Stimulated activated CD8-positive, alpha-beta memory T cell treated with anti-CD3 and anti-CD28 coated beads, Interleukin-15, amount 100 ng/mL, for 24 hours (primary cell): ENCODE measurements at places on chromosomes 16 and 17.

GRCh38 chr17:31558748-31559583, 167.5 kb downstream of the RAB11FIP4 start:
- DNase-seq, result peak; percentile 27

DNA sequence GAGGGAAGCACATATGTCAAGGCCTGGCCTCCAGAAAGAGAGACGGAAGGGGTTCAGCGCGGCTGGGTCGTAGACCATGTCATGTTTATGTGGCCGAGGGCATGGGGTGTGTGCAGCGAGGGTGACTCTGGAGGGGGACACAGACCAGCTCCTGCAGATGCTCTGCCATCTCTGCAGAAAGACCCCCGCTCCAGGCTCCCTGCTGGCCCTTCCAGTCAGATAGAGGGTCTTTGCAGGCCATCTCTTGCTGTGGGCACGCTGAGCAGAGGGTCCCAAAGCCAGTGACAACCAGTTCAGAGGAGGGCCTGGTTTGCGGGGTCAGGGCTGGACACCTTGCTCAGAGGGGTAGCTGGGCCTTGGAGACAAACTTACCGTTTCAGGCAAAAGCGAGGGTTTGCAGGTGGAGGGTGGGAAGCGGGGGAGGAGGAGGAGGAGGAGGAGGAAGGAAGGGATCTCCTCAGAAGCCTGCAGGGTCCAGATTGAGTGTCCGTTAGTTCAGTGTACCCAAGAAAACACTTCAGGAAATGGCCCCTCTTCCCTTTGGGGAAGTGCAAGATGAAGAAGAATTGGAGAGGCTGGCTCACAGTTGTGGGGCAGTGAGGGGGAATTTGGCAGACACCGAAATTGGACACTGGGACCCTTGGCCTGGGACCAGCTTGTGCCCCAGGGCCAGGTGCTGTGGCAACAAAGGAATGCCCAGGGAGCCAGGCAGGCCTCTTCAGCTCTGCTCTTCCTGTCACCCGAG, 102.8 kb downstream of the CMIP start:
- DNase-seq, result no peak

- no peak for DNase-seq
Observed at GRCh38 chr17:78381601-78382232, 3.3 kb downstream of the PGS1 start.

DNA sequence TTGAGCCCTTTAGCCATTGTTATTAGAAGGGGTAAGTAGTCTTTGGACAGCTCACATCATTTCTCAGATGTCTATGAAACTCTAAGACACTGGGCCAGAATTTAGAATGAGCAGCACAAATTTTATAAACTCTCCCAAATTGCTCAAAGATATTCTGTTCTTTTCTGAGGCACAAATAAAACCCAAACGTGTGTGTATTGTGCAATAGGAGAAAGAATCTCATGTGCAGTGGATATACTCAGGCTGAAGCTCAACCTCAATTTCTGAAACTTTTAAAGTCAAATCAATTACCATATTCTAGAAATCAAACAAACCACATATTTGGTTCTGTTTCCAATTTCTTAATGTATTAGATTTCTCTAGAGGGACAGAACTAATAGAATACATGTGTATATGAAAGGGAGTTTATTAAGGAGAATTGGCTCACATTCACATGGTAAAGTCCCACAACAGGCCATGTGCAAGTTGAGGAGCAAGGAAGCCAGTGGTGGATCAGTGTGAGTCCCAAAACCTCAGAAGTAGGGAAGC, 403.6 kb downstream of the RBFOX1 start:
- DNase-seq, result no peak
